Stimulated activated memory B cell treated with anti-CD40 and anti-IgM and Interleukin-4, amounts not matched to agents 10 μg/mL and 1 μg/mL and 100 μg/mL, for 72 hours (primary cell): ENCODE measurements at places on chromosomes 4 and X.

DNA sequence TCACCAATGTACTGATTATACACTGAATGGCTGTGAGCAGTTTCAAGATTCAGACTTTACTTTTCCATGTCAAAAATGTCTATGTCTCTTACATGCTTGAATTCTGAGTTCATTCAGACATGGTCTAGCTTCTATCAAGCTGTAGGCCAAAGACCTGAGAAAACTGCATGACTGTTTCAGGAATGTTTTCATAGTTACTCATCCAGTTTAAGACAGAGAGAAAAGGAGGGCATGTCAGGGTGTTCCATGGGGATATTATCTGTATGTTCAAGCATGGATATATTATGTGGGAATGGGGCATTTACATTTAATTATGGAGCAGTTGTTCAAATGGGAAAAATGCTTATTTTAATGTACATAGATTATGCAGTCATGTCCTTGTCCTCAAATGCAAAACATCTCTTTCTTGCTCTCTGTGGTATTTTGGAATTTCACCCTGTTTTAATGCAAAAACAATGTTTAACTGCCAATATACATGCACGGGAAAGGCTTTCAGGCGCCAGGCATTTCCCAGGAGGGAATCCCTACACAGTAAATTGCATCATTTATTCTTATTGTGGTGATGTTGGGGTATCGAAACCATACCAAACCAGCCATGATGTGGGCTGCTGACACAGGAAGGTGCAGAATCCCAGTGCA is 429.1 kb upstream of the INTU start:
- no peak for ATAC-seq

DNA sequence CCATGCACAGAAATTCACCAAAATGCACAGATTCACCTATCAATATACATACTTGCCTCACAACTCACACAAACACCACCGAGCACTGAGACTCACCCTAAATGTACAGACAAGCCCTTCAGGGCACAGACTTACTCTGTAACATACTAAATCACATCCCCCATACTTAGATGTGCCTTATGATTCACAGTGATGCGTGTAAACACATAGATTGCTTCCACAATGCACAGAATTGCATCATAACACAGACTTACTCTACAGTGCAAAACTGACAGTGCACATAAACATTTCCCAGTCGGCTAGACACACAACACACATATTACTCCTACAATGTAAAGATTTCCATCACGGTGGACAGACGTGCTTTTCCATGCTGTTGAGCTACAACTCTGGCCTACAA is 6.2 kb downstream of the LINC00632 start:
- no peak for ATAC-seq

GRCh38 chr4:125482822-125483221 is 168.1 kb downstream of the FAT4 start:
- no peak for ATAC-seq

DNA sequence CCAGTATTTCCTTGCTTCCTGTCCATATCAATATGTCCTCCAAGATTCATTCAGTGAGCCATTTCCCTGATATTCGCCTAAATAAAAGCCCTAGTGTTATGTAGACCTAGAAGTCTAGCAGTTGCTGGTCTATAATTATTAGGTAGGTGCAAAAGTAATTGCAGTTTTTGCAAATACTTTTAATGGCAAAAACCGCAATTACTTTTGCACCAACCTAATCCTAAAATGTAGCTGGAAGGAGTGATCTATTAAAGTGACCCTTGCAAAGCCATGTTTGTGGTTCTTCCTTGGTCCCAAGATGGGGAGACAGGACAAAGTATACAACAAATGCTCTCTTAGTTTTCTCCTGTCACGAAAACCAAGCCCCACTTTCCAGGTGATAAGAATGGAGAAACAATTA is 193.0 kb downstream of the IDS start:
- ATAC-seq, result no peak

- ATAC-seq, result no peak
These were observed 29.4 kb upstream of the CENPU start for GRCh38 chr4:184763150-184763780.

DNA sequence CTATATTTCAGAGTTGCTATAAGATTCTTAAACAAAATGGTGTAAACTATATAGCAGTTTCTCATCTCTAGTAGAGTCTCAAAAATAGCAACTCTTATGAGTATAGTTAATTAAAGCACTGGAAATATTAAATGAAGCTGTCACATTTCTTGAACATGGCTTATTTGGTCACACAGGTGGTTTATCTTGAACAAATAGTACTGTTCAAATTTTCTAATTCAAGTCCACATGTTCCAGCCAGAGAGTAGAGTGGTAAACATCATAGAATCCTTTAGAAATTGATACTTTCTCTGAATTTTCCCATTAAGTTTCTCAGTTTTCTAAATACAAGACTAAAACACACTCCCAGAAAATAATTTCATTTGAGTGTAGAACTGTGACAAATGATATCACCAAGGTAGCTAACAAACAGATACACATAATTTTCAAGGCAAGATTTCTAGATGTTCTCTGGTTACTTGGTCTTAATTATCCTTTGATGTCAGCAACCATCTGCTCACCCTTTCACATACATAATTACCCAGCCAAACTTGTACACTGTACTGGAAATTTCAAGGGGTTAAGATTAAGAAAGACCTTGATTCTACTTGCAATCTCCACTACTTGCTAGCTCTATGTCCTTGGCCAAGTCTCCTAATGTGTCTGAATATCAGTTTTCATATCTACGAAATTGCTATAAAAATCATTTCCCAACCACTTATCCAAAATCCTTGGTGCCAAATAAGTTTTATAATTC is 24.3 kb upstream of the PAK3 start:
- no peak for ATAC-seq

GRCh38 chrX:47621851-47622250 is 2.2 kb upstream of the SYN1 start:
- ATAC-seq, result no peak
